ENCODE measurements at places on chromosomes 16 and 17.

GRCh38 chr16:18933501-18933900 is 7.3 kb upstream of the SMG1 start:
- DNase-seq = peak; percentile 71

GRCh38 chr17:47257651-47258339 is 4.2 kb downstream of the ITGB3 start:
- DNase-seq = no peak

- no peak for DNase-seq
These were observed 260.2 kb upstream of the N4BP1 start for GRCh38 chr16:48870141-48870540.

DNA sequence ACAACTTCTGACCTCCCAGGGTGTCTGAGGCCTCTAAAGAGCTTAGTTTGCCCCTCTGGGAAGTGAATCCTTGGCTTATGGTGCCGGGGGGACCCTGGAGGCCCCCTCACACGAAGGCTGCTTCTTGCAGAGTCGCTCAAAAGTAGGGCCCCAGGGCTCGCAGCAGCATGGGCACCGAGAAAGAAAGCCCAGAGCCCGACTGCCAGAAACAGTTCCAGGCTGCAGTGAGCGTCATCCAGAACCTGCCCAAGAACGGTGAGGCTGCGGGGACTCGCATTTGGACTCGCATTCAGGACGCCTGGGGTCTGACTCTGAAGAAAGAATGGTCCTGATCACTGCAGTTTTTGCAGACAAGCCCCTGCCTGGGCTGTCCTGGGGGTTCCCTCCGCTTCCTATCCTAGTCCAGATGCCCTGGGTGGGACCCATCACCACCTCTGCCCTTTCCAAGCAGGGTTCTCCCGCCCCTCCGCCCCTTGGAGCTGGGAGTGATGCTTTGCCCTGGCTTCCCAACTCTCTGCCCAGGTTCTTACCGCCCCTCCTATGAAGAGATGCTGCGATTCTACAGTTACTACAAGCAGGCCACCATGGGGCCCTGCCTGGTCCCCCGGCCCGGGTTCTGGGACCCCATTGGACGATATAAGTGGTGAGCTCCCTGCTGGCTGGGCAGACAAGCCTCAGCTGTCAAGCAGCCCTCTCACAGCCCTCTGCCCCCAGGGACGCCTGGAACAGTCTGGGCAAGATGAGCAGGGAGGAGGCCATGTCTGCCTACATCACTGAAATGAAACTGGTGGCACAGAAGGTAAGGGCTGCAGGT is 698 bp downstream of the ACBD4 start:
- DNase-seq = no peak

GRCh38 chr17:57559226-57559625 is 185.9 kb downstream of the CCDC182 start:
- DNase-seq = no peak

- DNase-seq = no peak
These were observed 133.5 kb downstream of the FTO start for GRCh38 chr16:53837426-53837825.

GRCh38 chr16:67372664-67373063 is 20.6 kb downstream of the TPPP3 start:
- peak; percentile 51 for DNase-seq

GRCh38 chr17:42690596-42690995 is 8.3 kb downstream of the CNTNAP1 start:
- DNase-seq = no peak

- no peak for DNase-seq
These were observed 153.4 kb downstream of the SDK2 start for GRCh38 chr17:73490851-73491250.

DNA sequence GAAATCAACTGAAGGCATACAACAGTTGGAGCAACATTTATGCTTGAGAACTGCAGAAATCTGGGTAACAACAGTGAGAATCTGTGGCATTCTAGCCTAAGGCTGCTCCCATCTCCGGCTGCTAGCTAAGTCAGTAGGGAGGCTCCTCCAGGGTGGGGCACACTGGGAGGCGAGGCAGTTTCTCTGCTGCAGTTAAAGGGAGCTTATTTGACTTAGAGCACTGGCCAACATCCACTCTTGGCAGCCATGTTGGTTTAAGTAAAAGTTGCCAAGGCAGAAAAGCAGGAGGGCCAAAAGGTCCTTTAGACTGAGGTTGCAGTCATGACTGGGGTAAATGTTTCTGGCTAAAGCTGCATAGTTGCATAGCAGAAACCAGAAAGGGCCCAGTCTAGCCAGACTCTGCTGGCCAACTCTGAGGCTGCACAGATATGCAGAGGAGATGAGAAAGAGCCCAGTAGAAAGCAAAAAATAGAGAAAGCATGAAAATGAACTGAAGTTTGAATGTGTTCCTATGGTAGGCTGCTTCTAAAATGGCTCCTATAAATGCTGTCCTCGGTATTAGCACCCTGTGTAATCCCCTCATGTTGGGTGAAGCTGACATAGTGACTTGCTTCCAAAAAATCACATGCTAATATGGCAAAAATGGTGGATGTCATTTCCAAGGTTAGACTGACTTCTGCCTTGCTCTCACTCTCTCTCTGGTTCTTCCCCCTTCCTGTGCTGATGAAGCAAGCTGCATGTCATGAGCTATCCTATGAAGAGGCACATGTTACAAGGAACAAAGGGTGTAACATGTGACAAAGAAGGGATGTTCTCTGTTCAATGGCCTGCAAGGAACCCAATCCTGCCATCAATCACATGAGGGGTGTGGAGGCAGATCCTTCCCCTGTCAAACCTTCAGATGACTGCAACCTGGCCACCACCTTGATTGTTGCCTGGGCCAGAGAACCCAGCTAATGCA is 3.7 kb upstream of the C16orf78 start:
- DNase-seq = no peak

- peak; percentile 27 for DNase-seq
These were observed 166.5 kb upstream of the PLCG2 start for GRCh38 chr16:81612351-81613163.

- DNase-seq = no peak
These were observed 29.6 kb upstream of the MRC2 start for GRCh38 chr17:62597920-62598319.

GRCh38 chr16:57591086-57591869 is 37.2 kb upstream of the ADGRG1 start:
- DNase-seq = peak; percentile 64

GRCh38 chr17:14301279-14302090 is 604 bp downstream of the HS3ST3B1 start:
- no peak for DNase-seq

DNA sequence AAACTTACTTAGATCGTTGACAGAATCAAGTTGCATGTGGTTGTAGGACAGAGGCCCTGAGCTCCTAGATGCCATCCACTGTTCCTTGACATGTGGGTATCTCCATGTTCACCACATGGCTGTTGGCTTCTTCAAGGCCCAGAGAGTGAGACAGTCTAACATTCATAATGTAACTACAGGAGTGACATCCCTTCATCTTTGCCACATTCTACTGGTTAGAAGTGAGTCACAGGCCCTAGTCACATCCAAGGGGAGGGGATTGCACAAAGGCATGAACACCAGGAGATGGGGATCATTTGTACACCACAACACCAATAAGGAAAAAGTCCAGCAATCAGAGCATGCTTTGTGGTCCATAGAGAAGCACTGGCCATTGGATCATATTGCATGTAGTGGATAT is 56.6 kb downstream of the WSCD1 start:
- no peak for DNase-seq

DNA sequence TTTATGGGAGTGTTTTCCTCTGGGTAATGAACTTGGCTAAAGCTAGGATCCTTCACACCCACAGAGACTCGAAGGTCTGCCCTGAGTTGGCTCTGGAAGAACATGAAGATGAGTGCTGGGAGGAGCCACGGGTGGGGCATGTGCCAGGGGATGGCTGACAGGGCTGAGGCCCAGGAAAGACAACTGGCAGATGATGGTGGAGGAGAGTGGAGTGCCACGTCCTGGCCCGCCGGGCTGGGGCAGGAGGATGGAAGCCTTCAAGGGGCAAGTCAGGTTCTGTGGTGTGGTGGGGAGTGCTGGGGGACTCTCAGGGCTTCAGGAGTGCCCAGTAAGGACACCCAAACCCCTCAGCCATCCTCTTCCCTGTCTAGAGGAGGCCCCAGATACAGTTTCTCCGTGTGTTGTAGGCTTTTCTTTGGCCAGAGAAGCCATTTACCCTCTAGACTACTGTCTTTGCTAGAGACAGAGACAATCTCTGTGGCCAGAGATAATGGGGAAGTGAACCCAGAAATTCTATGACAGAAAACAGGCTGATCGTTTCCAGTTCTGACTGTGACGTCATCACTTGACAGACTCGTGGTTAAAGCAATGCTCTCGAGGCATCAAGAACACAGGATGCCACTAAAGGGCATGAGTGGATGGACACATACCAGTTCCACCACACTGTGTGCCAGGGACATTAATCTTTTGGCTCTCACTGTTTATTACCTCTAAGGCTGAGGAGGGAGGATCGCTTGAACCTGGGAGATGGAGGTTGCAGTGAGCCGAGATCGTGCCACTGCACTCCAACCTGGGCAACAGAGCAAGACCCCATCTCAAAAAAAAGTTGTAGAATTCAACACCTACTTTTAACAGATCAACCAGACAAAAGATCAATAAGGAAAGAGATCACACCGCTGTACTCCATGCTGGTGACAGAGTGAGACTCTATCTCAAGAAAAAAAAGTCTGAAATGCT is 18.6 kb upstream of the SLC5A10 start:
- no peak for DNase-seq

DNA sequence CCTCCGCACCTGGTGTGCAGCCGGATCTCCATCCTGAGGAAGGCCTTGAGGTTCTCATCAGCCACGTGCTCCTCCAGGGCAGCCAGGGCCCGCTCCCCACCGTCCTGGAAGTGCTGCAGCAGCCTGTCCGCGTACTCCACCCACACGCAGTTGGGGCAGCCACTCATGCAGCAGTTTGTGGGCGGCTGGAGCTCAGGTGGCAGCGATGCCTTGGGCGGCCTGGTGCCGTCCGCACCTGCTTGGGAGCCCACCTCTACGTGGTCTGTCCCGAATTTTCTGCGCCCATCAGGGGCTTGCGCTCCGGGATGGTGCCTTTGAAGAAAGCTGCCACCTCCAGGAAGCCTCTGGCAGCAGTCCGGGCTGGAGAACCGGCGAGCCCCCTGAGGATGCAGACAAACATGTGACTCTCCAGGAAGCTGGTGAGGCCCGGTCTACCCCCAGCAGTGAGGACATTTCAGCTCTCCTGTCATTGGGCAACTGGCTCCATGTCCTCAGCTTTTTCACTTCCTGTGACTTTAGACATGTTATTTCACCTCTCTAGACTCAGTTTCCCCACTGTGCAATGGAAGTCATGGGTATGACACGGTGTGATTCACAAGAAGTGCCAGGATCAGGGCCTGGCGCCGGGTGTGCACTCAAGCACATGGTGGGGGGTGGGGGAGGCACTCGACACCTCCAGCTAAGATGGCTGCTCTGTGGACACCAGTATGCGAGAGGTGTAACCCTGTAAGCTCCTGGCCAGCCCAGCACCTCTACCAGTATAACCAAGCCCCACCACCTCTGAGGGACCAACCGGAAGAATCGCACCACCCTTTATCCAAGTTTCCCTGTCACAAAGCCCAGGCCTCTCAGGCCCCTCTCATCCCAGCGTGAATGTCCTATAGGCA is 957 bp downstream of the OXLD1 start:
- DNase-seq = peak; percentile 17

GRCh38 chr17:36069136-36069535 is 5.1 kb downstream of the CCL18 start:
- DNase-seq = no peak

- DNase-seq = no peak
These were observed 224.1 kb upstream of the TBX2 start for GRCh38 chr17:61175298-61176142.

DNA sequence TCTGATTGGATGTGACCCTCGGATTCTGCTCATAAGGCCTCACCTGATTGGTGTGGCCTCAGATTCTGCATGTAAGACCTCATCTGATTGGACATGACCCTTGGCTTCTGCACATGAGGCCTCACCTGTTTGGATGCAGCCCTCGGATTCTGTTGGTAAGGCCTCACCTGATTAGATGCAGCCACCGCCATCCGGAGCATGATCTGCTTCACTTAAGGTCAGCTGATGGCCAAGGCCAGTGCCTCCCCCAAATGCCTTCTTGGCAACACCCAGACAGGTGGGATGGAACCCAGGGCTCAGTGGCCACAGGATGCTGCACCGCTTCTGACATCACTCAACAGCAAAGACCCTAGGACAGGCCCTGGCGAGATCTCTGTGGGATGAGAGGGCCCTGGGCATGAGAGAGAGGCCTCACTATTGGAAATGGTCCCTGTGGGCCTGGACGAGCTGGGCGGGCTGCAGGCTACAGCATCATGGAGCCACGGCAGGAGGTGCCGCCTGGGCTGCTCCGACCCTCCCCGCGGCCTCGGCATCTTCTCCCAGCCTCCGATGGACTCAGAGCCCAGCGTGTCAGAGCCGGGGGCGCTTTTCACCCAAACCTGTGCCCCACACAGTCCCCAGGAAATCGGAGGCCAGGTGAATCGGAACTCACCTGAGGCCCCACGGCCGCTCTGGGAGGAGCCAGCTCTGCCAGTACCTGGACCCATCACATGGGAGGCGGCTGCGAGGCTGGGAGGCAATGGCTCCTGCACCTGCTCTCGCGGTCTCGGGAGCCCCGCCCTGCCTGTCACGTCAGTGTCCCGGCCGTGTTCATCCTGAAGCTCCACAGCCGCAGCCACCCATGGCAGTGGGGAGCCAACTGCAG is 60.9 kb upstream of the ZNF469 start:
- DNase-seq = no peak

DNA sequence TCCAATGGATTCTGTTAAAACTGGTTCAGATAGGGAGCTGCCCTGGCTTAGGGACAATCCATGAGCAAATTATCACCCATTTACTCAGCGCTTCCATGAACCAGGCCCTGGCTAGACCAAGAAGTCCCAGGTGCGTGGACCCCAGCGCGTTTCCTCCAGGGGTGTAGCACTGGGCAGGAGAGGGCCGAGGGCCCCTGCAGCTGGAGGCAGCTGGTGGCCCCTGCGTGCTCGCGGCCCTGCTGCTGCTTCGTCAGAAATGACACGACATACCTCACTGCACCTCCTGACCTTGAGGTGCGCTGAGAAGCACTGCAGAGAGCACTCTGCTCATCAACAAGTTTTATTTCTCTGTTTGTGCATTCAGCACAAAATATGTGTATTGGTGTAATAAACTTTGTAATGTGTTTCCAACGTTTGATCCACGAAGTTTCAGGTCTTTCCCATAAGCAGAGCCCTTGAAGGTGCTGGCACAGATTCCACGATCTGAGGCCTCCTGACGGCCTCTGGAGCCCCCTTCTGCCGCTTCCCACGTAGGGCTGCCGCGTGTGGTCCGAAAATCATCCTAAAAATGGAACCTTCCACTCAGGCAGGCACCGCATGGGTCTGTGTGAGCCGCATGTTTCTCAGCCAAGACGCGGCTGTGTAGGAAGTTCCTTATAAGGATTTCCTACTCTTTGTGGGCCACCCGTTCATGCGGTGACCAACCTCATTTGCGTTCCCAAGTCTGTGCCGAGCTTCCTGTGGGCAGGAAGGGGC is 50.8 kb upstream of the ZCCHC14 start:
- peak; percentile 63 for DNase-seq

- no peak for DNase-seq
These were observed 39.2 kb downstream of the GPATCH8 start for GRCh38 chr17:44464037-44464436.

DNA sequence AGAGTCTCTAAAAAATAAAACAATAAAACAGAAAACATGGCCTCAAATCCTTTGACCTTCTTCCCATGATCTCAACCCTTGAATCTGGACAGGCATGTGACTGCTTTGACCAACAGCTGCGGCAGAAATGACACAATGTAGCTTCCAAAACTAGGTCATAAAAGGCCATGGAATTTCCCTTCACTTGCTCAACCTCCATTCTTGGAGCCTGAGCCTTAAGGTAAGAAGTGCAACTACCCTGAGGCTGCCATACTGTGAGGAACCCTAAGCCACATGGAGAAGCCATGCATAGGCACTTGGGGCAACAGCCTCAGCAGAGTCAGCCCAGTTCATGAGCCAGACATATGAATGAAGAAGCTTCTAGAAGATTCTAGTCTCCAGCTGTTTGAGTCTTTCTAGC is 75.7 kb upstream of the BRD7 start:
- no peak for DNase-seq

Measured in G401 (cell line).